T47D (cell line): ENCODE measurements at places on chromosomes 2 and 18.

- no peak for DNase-seq
Measured at GRCh38 chr2:68734688-68735525, at the start of gene ARHGAP25. ARHGAP25 (plus strand) TSS chr2:68734811; CDS start chr2:68735200, 389 bp downstream.

- no peak for DNase-seq
Measured at GRCh38 chr2:159445307-159445706, 158.8 kb upstream of the WDSUB1 start.

DNA sequence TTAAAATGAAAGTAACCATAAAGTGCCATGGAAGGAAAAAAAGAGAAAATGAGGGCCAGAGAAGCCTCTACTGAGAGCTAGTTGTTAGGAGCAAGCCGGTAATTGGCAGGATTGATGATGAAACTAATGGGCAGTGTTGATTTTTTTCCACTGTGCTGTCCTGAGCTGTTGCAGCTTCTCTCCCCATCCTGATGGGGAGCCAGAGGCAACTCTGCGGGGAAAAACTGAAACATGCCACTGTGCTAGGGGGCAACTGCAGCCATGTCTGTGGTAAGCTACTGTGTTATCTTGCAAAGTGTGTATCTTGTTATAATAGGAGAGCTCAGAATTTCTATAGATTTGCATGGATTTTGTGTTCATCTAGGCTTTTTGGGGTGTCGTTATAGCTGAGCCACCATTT, 487.9 kb downstream of the STK39 start:
- DNase-seq: no peak

- no peak for DNase-seq
Measured at GRCh38 chr2:120840795-120841487, 105.3 kb downstream of the GLI2 start.

DNA sequence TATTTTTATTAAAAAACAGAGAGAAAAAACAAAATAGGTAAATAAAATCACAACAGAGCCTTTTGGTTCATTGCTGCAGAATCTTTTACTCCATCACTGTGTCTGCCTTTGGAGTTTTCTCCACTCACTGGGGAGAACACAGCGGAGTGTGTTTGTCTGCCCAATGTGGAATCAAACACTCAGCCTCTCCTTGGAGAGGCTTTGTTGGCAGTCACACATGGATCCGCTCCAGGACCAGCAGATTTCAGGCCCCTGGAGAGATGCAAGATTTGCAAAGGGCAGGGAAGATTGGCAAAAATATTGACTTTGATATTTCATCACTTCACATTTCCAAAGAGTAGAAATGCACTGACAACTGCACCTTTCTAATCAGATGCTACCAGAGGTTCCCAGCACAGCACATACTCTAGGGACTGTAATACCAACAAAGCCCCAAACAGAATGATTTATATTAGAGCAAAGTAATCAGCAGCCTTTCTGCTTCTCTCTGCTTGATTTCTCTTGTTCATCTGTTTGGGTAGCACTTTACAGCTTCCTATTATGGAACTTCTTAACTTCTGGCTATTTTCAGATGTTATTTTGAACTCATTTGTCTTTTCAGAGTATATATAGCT, 1898.8 kb upstream of the PIK3C3 start:
- DNase-seq: no peak
